ENCODE measurements at places on chromosomes 6 and 20. TPM values are rescaled to one million over a fixed set of nuclear protein-coding genes. Genes with fewer than 3 reads are reported as not detected.

Gene DEFB124
- total RNA-seq, result not detected

Gene USP49
- 0.83 TPM for total RNA-seq

Gene THBD
- total RNA-seq, result 94.3 TPM

Gene POPDC3
- 24.4 TPM for total RNA-seq

Gene PTCRA
- total RNA-seq, result not detected

Gene FAXC
- total RNA-seq, result 5.9 TPM

Gene TPD52L1
- total RNA-seq, result 52.0 TPM

Data from A549 treated with Mapracorat at 1 μM for 4 hours (cell line).